Dermis blood vessel endothelial cell (primary cell): ENCODE measurements at places on chromosomes 7 and 10.

DNA sequence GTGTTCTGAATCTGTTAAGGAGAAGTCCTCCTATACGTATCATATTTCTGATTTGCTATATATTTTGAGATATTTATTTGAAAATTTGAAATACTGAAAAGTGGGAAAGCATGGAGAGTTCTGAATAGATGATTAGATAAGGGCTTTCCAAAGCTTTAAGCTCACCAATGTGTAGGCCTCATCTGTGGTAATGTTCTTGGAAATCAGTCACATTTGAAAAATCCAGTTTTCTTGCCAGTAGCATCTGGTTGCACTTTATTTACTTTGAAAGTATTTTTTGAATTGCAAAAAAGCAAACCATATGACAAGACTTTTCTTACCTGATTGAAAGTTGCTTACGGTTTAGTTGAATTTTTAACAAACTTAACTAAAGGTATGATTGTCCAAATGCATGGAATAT is 21.7 kb downstream of the ADD3 start:
- no peak for DNase-seq

DNA sequence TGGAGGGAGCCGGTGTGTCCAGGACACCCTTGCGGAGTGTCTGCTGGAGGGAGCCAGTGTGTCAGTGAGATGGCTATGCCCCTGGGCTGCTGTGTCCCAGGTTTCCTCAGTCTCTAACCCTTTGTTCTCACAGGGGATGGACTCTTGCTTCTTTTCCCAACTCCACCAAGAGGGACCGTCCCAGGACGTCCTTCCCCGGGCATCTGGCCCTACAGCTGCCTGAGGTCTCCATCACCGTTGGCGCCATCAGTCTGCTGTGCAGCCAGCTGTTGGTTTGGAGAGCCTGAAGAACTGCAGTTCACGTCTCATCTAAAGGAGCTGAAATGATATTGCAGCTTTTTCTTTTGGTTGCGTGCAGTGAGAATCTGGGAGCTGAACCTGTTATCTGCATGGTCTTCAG is 136.2 kb downstream of the VIPR2 start:
- no peak for DNase-seq

GRCh38 chr7:30148951-30149459 is 14.2 kb downstream of the MTURN start:
- no peak for DNase-seq

GRCh38 chr10:6788231-6788630 is 208.2 kb upstream of the PRKCQ start:
- no peak for DNase-seq

DNA sequence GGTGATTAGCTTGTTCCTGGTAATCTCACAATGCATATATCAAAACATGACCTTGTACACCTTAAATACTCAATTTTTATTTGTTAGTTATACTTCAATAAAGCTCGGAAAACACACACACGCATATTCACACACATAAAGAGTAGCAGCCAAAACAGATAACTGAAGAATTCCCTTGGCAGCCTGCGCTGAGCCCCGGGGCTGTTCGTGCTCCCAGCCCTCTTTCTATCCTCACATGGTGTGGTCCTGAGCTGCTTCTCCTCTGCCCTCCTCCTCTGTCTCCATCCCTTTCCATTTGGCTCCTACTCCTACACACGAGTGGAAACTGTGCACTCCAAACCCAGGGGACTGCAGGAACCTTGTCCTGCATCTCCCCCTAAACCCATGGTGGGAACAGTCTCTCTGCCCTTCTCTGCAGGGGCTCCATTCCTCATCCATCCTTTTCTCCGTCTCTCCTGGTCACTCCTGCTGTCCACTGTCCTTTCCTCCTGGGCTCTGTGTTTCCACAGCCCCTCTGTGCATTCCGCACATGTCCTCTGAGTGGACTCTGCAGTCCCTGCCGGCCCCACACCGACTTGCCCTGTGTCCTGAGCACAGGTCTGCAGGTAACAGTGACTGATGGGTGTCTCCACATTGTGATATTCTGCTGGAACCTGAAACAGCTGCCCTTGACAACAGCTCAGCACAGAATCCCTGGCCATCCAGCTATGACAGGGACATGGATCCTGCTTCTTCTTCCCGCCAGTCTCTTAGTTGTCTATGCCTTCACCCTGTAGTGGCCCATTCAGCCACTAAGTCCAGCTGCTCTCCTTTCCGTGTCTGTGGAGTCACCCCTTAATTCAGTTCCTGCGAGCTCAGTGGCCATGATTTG is 216.8 kb upstream of the ZNF32 start:
- no peak for DNase-seq

GRCh38 chr7:24502135-24502488 is 71.1 kb upstream of the PALS2 start:
- no peak for DNase-seq
